ENCODE measurements at places on chromosomes 2 and 18. TPM values are rescaled to one million over a fixed set of nuclear protein-coding genes. Genes with fewer than 3 reads are reported as not detected.

The OR6B2 gene
- not detected for total RNA-seq

The EFHD1 gene
- total RNA-seq, result 5.1 TPM

The DUSP19 gene
- total RNA-seq, result 1.0 TPM

The MARCHF4 gene
- 20.0 TPM for total RNA-seq

The ALKAL2 gene
- not detected for total RNA-seq

The FKBP1B gene
- 11.9 TPM for total RNA-seq

The KIF5C gene
- total RNA-seq, result 0.33 TPM
